Stimulated activated CD8-positive, alpha-beta memory T cell treated with anti-CD3 and anti-CD28 coated beads, Interleukin-7, amount 100 ng/mL, for 1 hour (primary cell): ENCODE measurements at places on chromosomes 7 and 10.

GRCh38 chr10:83769281-83769820, 370.0 kb upstream of the GHITM start:
- no peak for DNase-seq

DNA sequence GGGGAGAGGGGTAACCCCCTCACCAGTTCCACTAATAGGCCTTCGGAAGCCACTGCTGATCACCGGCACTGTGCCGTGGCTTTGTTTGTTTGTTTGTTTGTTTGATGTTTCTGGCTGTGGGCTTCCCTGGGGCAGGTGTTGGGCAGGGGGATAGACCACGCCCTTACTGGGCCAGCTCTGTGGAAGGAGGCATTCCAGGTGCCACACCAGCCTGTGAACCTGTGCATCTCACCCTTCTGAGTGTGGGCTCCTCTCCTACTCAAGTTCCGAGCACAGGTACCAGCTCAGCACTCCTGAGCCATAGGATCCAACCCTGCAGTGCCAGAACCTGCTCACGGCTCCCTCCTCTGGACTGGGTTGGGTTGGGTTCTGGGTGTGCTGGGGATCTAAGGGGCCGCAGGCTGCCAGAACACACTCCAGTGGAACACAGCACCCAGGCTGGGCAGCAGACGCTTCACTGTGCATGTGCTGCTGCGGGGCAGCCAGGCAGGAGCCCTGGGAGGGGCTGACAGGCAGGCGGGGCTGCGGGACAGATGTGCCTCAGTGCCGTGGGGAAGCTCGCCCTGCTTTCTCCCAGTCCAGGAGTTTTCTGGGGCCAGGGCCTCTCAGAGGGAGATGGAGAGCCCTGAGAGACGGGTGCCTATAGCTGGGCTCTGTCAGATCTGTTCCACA, 1053.9 kb downstream of the CNTNAP2 start:
- DNase-seq = no peak

DNA sequence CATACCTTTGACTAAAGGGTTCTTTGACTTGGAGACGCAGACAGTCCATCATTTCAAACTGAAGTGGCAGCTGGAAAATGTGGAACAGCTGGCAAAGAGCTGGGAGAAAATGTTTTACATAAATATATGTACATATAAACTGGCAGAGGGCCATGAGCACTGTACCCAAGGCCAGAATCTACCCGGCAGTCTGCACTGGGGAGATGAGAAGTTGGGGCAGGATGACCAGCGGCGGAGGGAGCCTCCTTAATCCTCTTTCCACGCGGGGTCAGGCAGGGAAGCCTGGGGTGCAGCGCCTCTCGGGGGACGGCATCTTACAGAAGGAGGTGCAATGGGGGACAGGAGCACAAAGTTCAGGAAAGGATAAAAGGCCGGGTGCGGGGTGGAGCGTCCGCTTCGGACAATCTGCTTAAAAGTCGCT, 1.3 kb downstream of the GLI3 start:
- no peak for DNase-seq

GRCh38 chr7:41294556-41295454, 408.1 kb downstream of the INHBA start:
- DNase-seq = no peak

- DNase-seq = no peak
Measured at GRCh38 chr7:55060636-55061022, 41.8 kb downstream of the EGFR start.

- no peak for DNase-seq
Measured at GRCh38 chr10:24223341-24223740, 14.4 kb downstream of the KIAA1217 start.

DNA sequence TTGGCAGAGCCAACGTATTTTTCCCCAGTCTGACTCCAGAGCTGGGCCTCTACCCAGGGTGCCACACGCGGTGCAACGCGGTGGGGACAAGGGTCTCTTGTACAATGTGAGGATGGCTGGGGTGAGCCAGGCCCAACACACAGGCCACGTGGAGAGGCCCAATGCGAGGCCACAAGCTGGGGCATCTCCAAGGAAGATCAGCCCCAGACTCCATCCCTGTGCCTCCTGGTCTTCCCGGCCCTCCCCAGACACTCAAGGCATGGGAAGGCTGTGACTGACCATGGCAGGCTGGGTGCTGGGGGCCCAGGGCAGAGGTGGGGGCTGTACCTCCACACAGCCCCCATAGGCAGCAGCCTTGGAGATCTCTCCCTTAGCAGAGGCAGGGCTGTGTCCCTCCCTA, 135.3 kb upstream of the FAM20C start:
- DNase-seq = no peak

DNA sequence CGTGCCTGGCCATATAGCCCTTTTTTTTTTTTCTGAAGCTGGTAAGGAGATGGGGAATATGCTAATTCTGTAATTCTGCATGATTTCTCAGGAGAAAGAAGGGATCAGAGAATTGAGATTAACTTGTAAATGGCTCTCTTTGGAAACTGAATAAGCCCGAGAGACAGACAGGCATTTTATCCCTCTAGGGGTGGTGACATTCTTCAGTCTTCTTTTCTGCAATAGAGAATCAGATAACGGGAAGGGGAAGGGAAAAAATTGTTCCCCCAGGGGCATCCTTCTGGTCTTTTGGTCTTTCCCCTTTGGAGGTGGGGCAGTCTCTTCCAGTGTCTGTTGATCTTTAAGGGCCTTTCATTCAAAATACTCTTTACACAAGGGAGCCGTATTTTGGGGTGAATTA, 34.2 kb downstream of the HK1 start:
- DNase-seq = no peak

GRCh38 chr7:20991544-20991943, 204.9 kb upstream of the SP8 start:
- no peak for DNase-seq

- no peak for DNase-seq
Measured at GRCh38 chr7:92698237-92698841, 108.1 kb upstream of the FAM133B start.

- DNase-seq = no peak
Measured at GRCh38 chr10:97764519-97764931, 7.3 kb downstream of the SFRP5 start.
